Kidney epithelial cell (primary cell): ENCODE measurements at places on chromosomes 6 and 20. TPM values are rescaled to one million over a fixed set of nuclear protein-coding genes. Genes with fewer than 3 reads are reported as not detected.

- DNase-seq: no peak
Measured at GRCh38 chr6:140669321-140669720, 1294.9 kb upstream of the CITED2 start.

DNA sequence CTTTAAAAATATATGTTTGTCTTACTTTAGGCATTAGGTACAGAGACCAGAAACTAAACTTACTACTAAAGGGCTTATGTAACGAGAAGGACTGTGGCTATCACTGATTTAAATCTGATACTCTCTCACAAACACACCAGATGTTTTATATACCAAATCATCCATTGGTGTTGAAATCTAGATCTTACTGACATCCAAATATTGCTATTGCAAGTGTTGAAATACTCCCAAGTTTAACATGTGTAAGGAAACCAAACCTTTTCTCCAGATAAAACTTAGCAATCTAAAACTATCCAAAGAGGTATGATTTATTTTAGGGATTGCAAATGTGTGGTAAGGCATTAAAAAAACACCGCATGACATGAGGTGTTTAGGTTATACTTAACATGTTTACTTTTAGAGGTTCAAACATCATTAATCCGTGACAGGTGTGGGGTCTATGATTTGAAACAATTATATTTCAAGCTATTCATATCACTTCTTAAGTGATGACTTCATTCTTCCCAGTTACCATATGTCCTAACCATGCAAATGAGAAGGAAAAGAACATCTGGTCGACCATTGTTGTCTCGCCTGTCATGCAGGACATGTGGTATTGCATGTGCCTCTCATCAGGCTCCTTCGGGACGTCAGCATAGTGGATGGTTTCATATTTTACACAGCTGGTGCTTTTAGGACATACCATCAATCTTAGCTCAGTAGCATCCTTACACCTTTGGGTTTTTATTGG is 168.3 kb upstream of the SPACA1 start:
- no peak for DNase-seq

GRCh38 chr20:38658879-38659596 is 57.4 kb downstream of the ARHGAP40 start:
- DNase-seq: no peak

GRCh38 chr20:25987073-25987927 is 290.6 kb upstream of the ZNF337 start:
- DNase-seq: no peak

Gene GPR6
- not detected in 2 replicates for total RNA-seq
